ENCODE measurements at places on chromosomes 6 and 20.

GRCh38 chr6:108606250-108606690, 45.6 kb downstream of the FOXO3 start:
- DNase-seq, result no peak

- no peak for DNase-seq
Observed at GRCh38 chr6:41451515-41452163, 94.5 kb upstream of the FOXP4 start.

- no peak for DNase-seq
Observed at GRCh38 chr6:127641905-127642304, 64.9 kb downstream of the C6orf58 start.

GRCh38 chr6:157329829-157330228, 6.5 kb upstream of the TMEM242 start:
- no peak for DNase-seq

DNA sequence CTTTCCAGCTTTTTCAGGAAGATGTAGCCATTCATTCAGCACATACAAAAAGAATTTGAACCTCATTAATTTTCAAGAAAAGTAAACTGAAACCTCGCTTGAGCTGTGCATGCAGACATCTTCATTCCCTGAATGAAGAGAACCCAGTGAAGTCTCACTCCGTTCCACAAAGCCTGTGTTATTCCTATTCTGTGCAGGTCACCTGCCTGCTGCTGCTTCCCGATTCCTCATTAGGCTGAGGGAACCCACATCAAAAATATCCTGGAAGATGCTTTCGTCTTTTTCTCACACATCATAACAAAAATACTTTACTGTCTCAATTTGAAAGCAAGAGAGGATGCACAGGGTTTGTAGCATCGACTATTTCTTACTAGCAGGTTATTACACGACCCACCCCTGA, 40.1 kb downstream of the TRMT6 start:
- DNase-seq, result no peak

DNA sequence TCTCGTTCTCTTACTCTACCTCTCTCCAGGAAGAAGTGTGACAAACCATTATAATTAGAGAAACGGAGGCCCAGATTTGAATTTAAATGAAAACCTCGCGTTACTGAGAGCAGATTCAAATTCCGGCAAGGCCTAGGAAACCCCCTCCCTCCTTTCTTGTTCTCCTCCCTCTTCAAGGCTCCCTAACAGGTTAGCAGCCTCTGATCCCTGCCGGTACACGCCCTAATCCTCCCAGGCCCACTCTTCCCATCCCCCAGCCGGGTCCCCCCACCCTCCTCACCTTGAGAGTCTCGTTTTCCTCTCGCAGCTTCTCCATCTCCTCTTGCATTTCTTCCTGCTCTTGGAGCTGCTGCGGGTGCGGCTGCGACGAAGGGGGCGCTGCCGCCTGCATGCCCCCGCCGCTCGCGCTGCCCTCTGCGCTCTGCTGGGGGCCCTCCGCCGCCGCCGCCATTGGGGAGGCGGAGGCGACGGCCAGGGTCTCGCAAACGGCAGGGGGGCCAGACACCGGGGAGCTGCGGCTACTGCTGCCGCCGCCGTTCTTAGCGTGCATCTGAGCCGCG, 3.8 kb downstream of the MTCL3 start:
- peak; percentile 13 for DNase-seq

- DNase-seq, result no peak
Observed at GRCh38 chr6:151551223-151551857, 57.5 kb downstream of the CCDC170 start.

DNA sequence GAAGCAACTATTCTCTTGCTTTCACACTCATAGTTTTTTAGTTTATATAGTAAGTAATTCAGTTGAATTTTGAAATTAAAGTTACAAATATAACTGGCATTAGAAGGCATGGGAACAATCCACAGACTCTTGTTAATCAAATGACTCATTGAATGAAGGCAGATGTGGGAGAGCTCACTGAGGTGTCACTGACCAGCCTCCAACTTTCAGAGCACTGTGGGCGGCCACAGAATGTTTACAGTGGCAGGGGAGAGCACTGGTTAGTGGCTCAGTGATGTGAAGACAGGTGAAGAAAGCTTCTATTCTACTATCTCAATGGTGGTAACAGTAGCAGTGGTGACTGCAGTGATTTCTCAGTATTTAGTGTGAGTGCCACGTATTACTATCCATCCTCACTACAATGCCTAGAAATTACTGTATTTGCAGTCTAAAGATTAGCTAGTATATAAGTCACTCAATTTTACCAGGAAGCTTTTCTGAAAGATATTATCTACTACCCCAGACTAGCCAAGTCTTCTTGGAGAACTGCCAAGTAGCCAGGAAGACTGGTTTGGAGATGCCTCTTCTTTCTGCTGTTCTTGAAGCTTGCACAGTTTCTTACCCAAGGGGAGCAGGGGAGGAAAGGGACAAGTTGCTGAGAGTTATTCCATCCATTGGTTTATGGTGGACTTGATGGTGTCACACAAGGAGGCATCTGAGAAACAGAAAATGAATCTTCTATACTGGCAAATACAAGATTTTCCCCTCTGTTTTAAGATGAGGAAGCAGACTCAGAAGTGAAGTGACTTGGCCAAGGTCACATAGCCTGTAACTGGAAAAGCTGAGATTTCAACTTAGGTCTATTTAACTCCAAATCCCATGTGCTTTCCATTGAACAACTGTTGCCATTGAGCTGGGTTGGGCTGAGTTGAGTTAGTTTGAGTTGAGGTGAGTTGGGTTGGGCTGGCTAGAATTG, 231.2 kb downstream of the ANKRD60 start:
- DNase-seq, result no peak

GRCh38 chr6:8159966-8160365, 57.6 kb upstream of the EEF1E1 start:
- DNase-seq, result no peak

- no peak for DNase-seq
Observed at GRCh38 chr20:33411242-33411641, 9.9 kb upstream of the CDK5RAP1 start.

GRCh38 chr6:129859524-129859923, 1.6 kb downstream of the TMEM244 start:
- DNase-seq, result no peak

DNA sequence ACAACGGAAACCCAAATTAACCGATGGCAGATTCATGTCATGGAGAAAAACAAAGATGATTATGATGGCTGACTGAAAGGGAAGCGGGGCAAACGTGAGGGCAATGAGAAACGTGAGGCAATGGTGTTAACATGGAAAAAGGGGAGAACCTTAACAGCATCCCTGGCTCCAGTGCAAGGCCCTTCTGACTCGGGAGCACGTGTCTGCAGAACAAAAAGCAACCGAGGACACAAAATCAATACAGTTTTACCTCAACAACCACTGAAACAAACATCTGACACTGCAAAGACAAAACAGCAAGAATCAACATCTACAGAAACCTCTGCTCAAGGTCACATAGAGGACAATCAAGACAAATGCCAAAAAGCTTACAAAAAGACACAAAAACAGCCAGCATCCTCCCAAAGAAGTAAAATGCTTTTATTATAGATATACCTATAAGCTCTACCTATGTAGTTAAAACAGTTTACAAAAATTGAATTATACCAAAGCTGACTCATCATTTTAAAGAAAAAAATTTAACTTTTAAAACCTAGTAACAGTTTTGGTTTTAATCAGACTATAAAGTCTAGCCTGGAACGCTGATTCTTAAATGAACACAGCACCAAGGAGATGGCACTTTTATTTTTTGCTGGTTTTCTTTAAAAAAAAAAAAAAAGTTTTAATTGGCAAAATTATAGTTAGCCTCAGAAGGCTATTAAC, 43.1 kb downstream of the SMLR1 start:
- no peak for DNase-seq

DNA sequence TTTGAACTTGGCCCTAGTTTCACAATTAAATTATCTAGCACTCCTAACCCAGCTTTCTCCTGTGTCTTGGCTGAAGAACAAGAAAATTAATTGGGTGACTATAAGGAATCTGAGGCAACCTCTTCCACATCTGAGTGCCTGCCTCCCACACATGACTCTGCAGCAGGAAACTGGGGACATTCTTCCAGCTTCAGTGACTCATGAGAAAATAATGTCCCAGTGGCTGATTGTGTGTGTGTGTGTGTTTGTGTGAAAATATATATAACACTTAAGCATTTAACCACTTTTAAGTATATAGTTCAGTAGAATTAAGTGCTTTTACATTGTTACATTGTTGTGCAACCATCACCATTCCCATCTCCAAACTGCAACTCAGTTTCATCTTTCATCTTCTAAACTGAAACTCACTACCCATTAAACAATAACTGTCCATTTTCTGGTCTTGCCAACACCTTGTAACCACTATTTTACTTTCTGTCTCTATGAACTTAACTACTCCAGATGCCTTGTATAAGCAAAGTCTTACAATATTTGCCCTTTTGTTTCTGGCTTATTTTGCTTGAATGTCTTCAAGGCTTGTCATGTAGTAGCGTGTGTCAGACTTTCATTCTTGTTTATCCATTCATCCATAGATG, 8.7 kb downstream of the TRIM38 start:
- DNase-seq, result no peak

DNA sequence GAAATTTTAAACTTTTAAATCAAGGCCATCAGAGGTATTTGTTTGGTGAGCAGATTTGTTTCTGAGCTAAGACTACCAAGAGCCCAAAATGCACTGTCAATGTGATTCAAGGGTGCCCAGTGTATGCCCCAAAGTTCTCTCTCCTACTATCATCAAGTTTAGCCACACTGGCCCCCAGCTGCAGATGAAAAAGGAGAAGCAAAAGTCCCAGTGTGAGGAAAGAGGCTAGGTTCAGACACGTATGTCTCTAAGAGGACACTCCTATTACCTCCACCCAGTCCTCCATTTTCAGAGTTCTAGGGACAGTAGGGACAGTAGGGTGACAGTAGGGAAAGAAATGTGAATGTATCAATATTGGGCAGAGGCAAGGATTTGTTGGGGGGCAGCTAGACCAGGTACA, 230.8 kb downstream of the CD83 start:
- no peak for DNase-seq

DNA sequence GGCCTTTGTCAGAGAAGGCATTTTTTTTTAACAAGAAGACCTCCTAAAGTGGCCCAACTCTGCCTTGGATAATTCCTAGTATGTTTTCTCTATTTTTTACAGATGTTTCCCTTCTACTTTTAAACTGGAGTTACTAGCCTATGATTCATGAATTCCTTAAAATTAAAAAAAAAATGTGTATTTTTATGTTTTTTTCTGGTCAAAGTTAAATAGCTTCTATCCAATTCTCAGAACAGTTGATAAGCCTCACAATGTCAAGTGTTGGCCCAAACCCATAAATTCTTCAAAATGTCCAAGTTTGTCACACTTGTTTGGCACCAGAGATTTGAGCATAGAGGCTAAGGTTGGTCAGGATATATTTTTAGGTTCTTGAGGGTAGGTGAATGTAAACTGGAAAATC, 64.0 kb downstream of the JAG1 start:
- no peak for DNase-seq

DNA sequence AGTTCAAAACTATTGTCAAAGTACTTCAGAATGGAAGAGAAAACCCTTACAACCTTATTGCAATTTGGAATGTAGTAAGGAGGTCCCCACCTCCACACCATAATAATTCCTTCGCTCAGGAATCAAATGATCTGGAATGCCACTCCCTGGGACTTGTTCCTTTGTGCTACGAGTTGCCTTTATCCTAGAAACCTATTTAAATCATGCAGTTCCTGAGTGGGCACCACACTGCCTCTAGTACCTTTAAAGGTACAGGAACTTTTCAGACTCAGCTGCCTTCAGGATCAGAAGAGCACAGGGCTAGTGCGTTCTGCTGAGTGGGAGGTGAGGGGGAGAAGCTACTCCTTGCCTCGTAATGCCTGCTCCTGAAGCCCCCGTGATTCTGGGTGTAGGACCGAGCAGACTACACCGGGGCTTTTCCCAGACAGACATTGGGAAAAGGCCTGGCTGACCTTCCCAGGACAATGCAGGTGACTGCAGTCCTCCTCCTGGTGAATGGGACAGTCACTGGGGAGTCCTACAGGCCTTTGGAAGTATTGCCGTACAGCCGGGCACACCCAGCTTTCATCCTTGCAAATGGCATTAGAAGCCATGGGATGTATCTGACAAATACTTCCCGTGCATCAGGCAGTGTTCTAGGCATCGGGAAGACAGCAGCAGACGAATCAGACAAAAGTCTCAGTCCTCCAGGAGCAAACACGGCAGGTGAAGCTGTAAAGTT, 11.8 kb upstream of the TUBB2B start:
- DNase-seq, result no peak

DNA sequence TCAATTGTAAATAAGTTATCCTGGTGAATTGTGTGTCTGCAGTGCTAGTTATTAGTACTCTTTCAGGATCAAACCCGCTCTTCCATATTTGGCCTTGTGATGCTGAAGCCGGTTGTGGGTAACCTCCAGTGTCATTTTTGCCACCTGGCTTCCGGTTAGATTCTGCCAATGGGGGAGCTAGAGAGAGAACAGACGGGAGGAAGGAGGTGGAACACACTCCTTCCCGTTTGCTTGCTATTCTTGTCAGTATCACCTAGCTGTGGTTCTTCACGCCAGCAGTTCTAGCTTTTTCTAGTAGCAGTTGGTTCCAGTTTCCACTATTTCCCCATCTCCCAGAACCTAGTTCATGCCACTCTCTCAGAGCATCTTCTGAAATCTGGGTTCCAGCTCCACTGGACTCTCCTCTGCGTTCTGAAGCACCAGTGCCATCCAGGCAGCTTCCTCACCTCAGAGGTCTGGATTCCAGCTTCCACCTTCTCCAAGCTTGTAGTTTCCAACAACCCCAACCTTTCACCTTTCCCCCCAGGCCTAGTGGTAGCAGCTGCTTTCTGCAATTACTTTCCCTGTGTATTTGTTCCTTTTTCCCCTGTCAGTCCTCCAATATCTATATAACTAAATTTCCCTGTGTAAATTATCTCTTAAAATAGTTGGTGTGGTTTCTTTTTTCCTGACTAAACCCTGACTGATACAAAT, 46.9 kb upstream of the LOC128125822 start:
- DNase-seq, result no peak

DNA sequence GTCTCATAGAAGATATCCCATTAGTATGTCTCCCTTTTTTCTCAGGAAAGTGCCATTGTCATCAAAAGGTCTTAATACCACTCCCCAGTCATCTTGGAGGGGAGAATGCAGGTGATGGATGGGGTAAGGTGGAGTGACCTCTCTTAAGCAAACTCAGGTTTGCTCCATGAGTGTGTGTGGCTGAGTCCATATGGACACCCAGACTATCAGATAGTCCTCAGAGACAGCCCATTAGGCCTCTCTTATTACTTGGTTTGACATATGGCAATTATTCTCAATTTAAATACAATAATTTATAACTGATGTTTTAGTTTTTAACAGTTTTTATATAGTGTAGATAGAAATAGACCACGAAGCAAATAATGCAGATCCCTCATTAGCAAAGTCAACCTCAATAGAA, 23.2 kb downstream of the LAMA4 start:
- DNase-seq, result no peak

All from stimulated activated CD8-positive, alpha-beta memory T cell treated with anti-CD3 and anti-CD28 coated beads, Interleukin-7, amount 100 ng/mL, for 4 hours (primary cell).